ENCODE measurements at places on chromosomes 6 and 20.

DNA sequence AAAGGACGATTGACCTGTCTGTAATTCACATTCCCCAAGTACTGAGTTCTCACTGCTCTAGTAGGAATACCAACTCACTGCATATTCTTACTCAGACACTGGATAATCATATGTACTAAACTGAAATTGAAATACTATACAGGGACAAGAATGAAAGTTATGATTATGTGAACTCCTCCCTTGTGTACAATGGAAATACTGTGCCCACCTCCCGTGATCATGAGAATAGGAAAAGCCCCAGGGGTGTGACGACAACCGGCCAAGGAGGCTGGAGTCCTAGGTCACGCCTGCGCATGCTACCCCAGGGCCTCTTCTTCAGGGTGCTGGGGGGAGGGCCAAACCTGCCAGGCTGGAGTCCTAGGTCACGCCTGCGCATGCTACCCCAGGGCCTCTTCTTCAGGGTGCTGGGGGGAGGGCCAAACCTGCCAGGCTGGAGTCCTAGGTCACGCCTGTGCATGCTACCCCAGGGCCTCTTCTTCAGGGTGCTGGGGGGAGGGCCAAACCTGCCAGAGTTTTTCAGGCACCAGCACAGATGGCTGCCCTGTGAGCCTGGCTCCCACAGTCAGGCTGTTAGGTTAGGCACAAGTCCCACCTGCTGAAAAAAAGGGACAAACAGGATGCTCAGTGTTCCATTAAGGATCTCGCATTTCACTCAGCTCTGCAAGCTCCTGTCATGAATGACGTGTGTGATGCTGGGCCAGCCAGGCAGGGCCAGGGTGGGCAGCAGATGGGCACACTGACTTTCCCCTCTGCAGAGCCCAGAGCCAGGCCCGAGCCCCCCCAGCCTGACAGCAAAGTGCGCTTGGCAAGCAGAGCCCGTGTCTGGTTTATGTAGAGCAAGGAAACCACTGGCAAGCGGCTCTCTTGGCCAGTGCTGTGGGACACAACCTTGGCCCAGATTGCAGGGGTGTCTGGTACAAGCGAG is 107.7 kb downstream of the FOXF2 start:
- DNase-seq, result no peak

DNA sequence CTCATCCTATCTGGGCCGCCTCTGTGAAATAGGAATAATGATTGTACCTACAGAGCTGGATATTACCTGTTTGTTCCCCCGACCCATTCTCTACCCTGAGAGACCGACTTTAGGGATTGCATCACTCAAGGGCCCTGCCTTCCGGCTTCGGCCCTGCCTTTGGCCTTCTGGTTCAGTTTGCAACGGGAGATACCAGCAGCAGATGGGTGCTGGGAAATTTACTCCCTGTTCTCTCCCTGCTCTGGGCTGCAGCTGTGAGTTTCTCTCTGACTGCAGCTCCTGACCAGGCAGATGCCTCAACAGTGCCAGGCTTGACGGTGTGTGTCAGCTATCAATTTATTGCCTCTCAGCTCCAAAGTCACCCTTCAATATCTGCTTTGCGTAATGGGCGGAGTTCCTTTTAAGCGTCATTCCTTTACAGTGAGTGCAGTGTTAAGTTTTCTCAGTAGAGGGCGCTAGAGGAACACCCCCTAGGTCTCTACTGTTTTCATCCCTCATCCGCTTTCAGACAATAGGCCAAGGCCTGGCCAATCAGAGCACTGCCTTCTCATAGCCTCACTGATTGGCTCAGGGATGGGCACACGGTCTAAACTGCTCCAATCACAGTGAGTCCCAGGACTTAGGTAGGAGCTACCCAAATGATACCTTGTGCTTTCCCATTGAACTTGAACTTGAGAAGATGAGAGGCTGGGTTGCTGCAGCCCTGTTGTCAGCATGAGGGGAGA is 30.0 kb downstream of the KCNG1 start:
- no peak for DNase-seq

GRCh38 chr6:123794799-123795198 is 8.9 kb upstream of the NKAIN2 start:
- DNase-seq, result no peak

- DNase-seq, result no peak
These were observed 24.5 kb upstream of the SNAP25 start for GRCh38 chr20:10194166-10194565.

DNA sequence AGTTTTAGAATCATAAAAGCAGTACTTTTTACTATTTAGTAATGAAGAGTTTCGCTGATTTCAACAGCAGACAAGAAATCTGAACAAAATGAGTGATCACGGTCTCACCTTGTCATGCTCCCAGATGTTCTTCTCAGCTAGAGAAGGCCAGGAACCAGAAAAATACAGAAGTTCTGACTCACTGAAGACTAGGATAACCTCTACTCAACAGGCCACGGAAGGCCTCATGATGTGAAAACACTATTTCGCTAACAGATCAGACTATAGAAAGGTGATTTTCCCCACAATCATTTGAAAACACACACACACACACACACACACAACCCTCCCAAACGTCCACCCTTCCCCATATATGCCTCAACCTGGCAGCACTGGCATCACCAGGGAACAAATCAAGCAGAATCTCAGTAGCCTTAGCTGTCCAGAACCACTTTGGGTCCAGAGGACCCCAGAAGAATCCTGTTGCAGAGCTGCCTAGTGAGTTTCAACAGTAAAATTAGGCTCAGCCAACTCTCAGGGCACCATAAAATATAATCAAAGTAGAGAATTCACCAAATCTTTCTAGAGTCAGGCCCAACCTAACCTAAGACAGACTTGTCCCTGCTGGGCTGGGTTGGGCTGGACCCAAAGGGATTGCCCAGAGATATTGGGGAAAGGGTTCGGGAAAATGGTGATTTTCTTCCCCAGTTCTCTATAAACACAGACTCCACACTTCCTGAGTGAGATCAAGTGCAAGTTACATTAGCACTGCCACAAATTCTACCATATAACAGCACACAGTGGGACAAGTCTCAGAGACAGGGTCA is 7.9 kb downstream of the EXOC2 start:
- no peak for DNase-seq

- no peak for DNase-seq
These were observed 61.9 kb upstream of the NRSN1 start for GRCh38 chr6:24064106-24064505.

- no peak for DNase-seq
These were observed 2.0 kb downstream of the BTBD9 start for GRCh38 chr6:38637756-38638155.

- DNase-seq, result no peak
These were observed 100.3 kb downstream of the PLCB1 start for GRCh38 chr20:8232332-8232731.

- no peak for DNase-seq
These were observed 141.3 kb upstream of the MYLIP start for GRCh38 chr6:15987569-15987968.

- no peak for DNase-seq
These were observed 13.8 kb upstream of the SCAF8 start for GRCh38 chr6:154719433-154719832.

DNA sequence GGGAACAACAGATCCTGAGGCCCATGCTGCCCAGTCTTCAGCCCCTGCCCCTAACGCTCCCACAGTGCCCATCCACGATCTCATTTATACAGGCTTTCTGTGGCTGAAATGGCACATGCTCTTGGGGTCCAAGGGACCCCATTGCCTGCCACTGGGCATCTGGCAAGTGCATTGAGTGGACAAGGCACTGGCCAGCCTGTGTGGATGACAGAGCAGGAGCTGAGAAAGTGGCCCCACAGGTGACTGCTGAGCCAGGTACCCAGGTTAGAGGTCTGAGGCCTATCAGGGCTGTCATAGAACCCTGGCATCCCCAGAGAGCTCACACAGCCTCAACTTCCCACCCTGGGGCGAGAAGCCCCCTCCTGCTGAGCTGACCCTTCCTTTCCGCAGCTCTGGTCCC is 86.0 kb upstream of the NXT1 start:
- DNase-seq, result no peak

GRCh38 chr20:14688005-14688404 is 350.6 kb upstream of the FLRT3 start:
- no peak for DNase-seq

DNA sequence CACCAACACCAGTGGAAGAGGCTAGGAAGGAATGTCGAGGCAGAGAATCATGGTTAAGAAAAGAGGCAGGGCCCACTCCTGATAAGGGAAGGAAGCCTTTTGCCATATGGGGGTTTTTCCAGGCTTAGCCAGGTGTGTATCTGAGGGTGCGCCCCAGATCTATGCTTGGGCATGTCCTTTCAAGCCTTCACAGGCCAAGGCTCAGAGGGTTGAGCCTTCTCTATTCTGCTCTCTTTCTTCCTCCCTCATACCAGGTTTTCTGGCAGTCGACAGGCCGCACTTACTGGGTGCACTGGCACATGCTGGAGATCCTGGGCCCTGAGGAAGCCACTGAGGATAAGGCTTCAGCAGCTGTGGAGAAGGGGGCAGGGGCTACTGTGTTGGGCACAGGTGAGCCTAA is 4.7 kb downstream of the CUL9 start:
- no peak for DNase-seq

- DNase-seq, result no peak
These were observed 76.6 kb upstream of the STXBP5 start for GRCh38 chr6:147127587-147127986.

DNA sequence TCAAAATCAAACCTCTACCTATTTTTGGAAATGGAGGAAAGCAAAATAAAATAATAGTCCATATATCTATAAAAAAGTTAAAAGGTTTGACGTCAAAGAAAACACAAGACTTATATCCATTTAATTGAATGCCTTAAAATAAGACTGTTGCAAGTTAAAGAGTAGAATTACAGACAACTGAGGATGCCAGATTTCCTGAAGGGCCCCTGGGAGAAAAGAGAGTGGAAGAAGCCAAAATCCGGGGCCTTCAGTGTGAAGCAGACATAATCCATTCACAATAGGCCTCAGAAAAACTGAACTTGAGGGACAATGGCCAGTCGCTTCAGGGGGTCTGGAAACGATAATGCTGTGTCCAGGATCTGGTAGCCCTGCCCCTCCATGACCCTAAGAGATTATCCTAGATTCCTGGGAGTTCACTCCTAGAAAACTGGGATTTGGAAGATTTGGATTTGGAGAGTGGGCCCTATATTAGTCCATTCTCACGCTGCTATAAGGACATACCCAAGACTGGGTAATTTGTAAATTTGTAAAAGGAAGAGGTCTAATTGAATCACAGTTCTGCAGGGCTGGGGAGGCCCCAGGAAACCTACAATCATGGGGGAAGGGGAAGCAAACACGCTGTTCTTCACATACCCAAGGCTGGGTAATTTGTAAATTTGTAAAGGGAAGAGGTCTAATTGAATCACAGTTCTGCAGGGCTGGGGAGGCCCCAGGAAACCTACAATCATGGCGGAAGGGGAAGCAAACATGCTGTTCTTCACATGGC is 94.0 kb upstream of the SLC2A12 start:
- no peak for DNase-seq

- DNase-seq, result no peak
These were observed 3.3 kb downstream of the MGME1 start for GRCh38 chr20:17972121-17972520.

Data from substantia nigra (tissue), 51 donors.